ENCODE measurements at places on chromosomes 6 and 20. TPM values are rescaled to one million over a fixed set of nuclear protein-coding genes. Genes with fewer than 3 reads are reported as not detected.
A peak's percentile ranks its signal among the peaks of the same experiment; 100 is the strongest.

DNA sequence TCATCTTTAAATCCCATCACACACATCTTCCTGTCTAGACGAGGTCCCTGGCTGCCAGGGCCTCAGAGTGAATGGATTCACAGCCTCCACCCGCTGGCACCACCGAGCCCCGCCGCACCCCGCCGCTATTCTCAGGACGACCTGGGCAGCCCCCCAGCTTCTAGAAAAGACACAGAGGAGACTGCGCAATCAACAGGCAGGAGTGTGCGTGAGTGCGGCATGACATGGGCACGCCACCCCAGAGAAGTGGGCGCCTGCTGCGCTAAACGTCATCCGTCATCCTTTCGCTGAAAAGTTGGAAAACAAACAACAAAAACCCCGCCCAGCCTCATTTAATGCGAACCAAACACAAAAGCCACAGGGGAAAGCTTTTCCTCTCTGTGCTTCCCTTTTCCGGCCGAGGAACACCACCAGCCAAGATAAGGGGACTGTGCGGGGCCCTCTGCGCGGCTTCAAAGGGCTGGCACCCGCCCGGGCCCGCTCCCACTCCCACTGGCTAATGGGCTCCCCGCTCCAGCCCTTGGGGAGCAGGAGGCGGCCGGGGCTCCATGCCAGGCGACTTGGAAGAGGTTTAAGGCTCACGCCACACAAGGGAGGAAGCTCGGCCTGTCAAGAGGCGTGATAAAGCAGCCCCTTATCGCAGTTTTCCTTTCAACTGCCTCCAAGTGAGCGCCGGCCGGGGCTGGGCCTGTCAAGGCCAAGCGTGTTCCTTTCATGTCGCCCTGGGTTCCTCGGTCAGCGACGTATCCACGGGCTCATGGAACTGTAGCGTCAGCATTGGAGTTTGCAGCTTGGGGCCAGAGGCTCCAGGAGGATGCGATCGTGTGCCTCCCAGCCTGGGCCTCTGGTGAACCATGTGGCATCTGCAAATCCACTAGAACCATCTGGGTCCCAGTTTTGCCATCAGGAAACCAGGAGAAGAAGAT, 50.1 kb downstream of the NFATC2 start:
- peak; percentile 92 for DNase-seq

- DNase-seq: no peak
Observed at GRCh38 chr20:4805663-4806449, 84.1 kb downstream of the PRND start.

DNA sequence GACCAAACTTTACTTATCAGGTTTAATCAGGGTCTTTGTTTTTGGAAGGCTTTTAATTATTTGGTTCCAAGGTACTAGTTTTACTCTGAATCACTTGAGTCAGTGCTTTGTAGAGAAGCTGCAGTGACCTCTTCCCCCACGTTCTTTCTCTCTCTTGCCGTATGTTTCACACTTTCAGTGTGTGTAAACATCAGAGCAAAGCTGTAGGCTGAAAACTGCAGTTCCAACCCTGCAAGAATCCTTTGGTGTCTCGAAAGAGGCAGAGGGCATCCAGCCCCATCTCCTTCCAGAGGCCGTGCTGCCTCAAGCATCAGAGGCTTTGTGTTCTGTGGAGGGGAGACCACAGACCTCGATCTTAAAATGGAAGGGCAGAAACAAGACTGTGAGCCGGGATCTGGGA, 42.1 kb downstream of the CFAP61 start:
- DNase-seq: no peak

DNA sequence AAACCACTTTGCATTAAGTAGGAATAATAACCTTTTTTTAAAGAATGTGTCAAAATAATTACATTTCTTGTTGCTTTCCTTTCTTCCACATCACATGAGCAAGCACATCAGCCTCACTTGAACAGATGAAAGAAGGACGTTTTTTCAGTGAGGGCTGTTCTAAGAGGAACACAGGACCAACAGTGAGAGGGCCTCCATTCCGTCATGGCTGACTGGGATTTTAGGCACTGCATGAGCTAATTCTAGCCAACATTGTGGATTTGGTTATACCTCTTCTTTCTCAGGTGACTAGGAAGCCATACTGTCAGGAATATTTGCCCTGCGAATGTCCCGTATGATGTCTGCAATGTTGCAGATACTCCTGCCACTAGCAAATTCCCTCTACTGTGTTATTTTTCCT, 87.6 kb downstream of the LINC00237 start:
- DNase-seq: no peak

- no peak for DNase-seq
Observed at GRCh38 chr20:53550280-53551187, 43.1 kb downstream of the ZNF217 start.

DNA sequence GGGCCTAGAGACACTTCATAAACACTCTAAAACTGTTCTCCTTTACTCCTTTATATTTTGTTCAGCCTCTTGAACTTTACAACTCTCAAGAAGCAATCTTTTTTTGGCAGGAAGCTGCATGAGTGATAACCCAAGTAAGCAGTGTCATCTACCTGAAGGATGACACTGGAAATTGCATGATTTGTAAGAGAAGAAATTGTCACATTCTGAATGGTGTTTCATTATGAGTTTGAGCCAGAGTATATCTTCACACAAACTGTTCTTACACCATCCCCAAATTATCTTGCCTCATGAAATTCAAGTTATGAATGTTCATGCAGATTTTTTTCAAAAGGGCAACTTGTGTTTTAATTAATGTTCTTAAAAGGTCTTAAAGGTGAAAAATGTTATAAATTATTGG, 799.3 kb downstream of the TBC1D32 start:
- DNase-seq: no peak

GRCh38 chr6:108689272-108690161, 128.8 kb downstream of the FOXO3 start:
- peak; percentile 93 for DNase-seq

- peak; percentile 11 for DNase-seq
Observed at GRCh38 chr20:63316502-63316921, 23.5 kb downstream of the COL20A1 start.

STX11 gene
- 5.0 TPM for total RNA-seq

SLC22A2 gene
- total RNA-seq: not detected

UNC5CL gene
- total RNA-seq: 1.1 TPM

NDUFAF5 gene
- 7.0 TPM for total RNA-seq

C6orf58 gene
- total RNA-seq: not detected

MAS1 gene
- total RNA-seq: not detected

HRH3 gene
- not detected for total RNA-seq

SUMO4 gene
- total RNA-seq: 1.4 TPM

DNAAF9 gene
- 26.1 TPM for total RNA-seq

PNPLA1 gene
- total RNA-seq: 0.11 TPM

CFB gene
- total RNA-seq: 33.2 TPM

Measured in adrenal gland (tissue), 19 donors.